ENCODE measurements at places on chromosomes 3 and 15. TPM values are rescaled to one million over a fixed set of nuclear protein-coding genes. Genes with fewer than 3 reads are reported as not detected.

PIF1 gene
- 43.5 TPM for total RNA-seq

ATP13A5 gene
- total RNA-seq: not detected

IL16 gene
- total RNA-seq: not detected

TRPC1 gene
- 1.7 TPM for total RNA-seq

FRMD4B gene
- 5.7 TPM for total RNA-seq

C3orf80 gene
- 0.33 TPM for total RNA-seq

RNF13 gene
- 43.1 TPM for total RNA-seq

PLOD2 gene
- total RNA-seq: 76.1 TPM

KCNAB1 gene
- total RNA-seq: not detected

CSPG4 gene
- 2.9 TPM for total RNA-seq

SMCO1 gene
- total RNA-seq: not detected

SH2D7 gene
- total RNA-seq: not detected

REC114 gene
- total RNA-seq: not detected

PLA2G4F gene
- 5.5 TPM for total RNA-seq

PLA2G4E gene
- not detected for total RNA-seq

IQCF5 gene
- total RNA-seq: not detected

TP63 gene
- total RNA-seq: 0.23 TPM

FILIP1L gene
- not detected for total RNA-seq

SPTSSB gene
- total RNA-seq: 78.0 TPM

PRICKLE2 gene
- 0.46 TPM for total RNA-seq

ARGFX gene
- total RNA-seq: not detected

DUSP7 gene
- 40.9 TPM for total RNA-seq

GRAMD2A gene
- total RNA-seq: not detected

CLRN1 gene
- total RNA-seq: not detected
